ENCODE measurements at places on chromosomes 7 and 10.
A peak's percentile ranks its signal among the peaks of the same experiment; 100 is the strongest.

- H3K4me3 ChIP-seq, result peak overlapping the region; percentile 59
- peaks cover 83% of the 10 kb centered on the region for H3K36me3 ChIP-seq
- DNase-seq, result no peak
These were observed 4.9 kb downstream of the PIK3CG start for GRCh38 chr7:106869954-106870353.

- no peaks in the 10 kb centered on the region for H3K27me3 ChIP-seq
- H3K4me1 ChIP-seq, result no peaks in the 10 kb centered on the region
- no peak for DNase-seq
- H3K27ac ChIP-seq, result no peak overlapping the region
These were observed 243.6 kb downstream of the TWIST1 start for GRCh38 chr7:18873734-18874336.

GRCh38 chr7:16913643-16914042, 31.9 kb upstream of the AGR3 start:
- no peaks in the 10 kb centered on the region for H3K36me3 ChIP-seq
- H3K4me3 ChIP-seq, result no peak overlapping the region
- no peak overlapping the region for H3K27ac ChIP-seq
- peaks cover 8% of the 10 kb centered on the region for H3K4me1 ChIP-seq

- DNase-seq, result no peak
- no peaks in the 10 kb centered on the region for H3K4me1 ChIP-seq
- H3K36me3 ChIP-seq, result peaks cover 10% of the 10 kb centered on the region
- no peak overlapping the region for H3K4me3 ChIP-seq
These were observed 64.0 kb downstream of the LRRC4 start for GRCh38 chr7:127967281-127967680.

DNA sequence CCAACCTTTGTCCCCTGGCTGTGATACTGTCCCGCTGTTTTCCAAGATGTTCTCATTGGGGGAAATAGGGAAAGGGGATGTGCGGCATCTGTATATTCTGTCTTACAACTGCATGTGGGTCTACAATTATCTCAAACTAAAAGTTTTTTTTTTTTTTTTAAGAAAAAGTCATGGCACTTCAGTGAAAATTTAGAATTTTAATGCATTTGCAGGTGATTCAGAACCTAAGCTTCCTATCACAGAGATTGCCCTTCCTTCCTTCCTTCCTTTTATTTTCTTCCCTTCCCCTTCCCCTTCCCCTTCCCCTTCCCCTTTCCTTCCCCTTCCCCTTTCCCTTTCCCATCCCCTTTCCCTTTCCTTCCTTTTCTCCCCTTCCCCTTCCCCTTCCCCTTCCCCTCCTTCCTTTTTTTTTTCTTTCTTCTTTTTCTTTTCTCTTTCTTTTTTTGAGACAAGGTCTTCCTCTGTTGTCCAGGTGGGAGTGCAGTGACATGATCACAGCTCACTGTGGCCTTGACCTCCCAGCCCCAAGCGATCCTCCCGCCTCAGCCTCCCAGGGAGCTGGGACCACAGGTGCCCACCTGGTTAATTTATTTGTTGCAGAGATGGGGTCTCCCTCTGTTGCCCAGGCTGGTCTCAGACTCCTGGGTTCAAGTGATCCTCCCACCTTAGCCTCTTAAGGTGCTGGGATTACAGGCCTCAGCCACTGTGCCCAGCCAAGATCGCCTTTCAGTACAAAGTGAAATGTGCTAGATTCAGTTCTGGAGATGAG, 32.0 kb downstream of the JAKMIP3 start:
- no peaks in the 10 kb centered on the region for H3K36me3 ChIP-seq
- DNase-seq, result no peak
- no peaks in the 10 kb centered on the region for H3K27me3 ChIP-seq

DNA sequence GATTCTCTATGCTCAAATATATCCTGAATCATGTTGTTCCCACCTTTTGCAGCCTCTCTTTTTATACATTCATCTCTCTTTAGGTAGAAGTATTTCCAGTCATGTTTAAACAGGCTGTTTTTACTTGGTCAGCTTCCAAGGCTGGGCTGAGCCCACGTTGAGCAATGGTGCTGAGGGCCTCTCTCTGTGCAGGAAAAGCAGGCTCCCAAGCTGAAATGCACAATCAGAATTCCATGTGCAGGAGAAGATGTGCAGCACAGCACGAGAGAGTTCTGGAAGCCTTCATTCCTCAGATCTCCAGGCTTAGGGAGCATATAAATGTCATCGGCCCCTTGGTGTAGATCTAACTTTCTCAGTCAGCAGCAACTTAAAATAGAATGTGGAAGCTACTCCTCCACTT, 588.5 kb downstream of the TNS3 start:
- no peak for DNase-seq
- no peak overlapping the region for H3K27ac ChIP-seq
- no peaks in the 10 kb centered on the region for H3K36me3 ChIP-seq
- H3K4me3 ChIP-seq, result no peak overlapping the region
- no peaks in the 10 kb centered on the region for H3K4me1 ChIP-seq

DNA sequence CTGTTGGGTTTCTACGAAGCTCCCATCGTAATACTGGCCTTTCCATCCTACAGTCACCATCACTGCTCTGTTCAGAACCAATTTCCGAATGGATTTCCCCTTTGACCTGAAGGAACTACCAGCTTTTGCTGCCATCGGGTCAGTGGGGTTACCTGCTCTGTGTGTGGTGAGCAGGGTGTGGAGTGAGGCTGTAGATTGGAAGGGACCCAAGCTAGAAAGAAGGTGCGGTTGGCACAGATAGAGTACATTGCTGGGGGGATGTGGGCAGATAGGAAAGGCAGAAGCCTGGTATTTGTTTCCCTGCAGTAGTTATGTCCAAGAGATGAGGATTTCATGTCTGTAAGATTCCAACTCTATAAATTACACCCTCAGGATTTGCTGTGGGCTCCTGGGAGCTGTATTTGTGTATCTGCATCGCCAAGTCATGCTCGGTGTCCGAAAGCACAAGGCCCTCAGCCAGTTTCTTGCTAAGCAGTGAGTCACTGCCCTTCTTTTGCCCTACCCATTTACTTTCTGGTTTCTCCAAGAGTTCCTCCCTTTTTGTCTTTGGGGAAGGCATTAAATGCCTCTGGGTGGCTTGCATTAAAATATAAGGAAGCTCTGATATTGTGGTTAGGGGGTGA, 15.4 kb downstream of the CLCN1 start:
- H3K4me3 ChIP-seq, result no peak overlapping the region
- H3K4me1 ChIP-seq, result no peaks in the 10 kb centered on the region
- no peak overlapping the region for H3K27ac ChIP-seq

DNA sequence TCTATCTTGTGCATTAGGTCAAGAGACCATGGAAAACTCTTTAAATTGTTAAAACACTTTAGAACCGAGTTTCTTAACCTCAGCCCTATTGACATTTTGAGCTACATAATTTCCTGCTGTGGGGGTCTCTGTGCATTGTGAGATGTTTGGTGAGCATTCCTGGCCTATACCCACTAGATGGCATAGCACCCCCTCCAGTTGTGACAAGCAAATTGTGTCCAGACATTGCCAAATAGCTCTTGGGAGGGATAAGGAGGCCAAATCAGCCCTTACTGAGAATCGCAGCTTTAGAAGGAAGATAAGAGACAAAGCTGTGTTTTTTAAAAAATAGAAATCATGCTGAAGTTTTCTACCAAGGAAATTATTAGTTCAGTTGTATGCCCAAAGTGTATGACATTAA, 1158.5 kb upstream of the C7orf33 start:
- H3K36me3 ChIP-seq, result no peaks in the 10 kb centered on the region
- H3K27ac ChIP-seq, result no peak overlapping the region
- no peak for DNase-seq
- H3K4me3 ChIP-seq, result no peak overlapping the region
- H3K27me3 ChIP-seq, result no peaks in the 10 kb centered on the region

DNA sequence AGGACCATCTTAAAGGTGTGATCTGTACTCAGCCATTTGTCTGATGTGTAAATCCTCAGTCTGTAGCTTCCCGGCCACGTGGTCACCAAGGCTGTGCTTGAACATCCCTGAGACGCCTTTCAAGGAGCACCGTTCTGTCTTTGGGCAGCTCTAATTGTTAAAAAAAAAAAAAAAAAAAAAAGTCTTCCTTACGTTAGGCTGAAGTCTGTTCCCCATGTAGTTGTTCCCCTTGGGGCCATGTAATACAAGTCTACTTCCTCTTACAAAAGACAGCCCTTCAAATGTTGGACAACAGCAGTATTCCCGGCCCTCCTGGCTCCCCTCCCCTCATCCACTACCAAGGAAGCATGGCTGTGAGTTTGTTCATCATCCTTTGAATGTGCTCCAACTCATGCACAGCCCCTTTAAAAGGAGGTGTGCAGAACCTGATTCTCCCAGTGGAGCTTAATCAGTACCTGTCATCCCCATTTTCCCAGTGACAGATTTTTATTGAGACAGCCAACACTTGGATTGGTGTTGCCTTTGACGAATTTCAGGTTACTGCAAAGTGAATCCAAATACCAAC, 392.2 kb upstream of the GALNT17 start:
- H3K4me3 ChIP-seq, result no peak overlapping the region
- no peak for DNase-seq
- no peaks in the 10 kb centered on the region for H3K27me3 ChIP-seq

- H3K27me3 ChIP-seq, result peaks cover 26% of the 10 kb centered on the region
- H3K4me3 ChIP-seq, result no peak overlapping the region
- H3K4me1 ChIP-seq, result no peaks in the 10 kb centered on the region
- no peak overlapping the region for H3K27ac ChIP-seq
- DNase-seq, result no peak
- no peaks in the 10 kb centered on the region for H3K36me3 ChIP-seq
These were observed 280.9 kb upstream of the AKR1E2 start for GRCh38 chr10:4545062-4545461.

DNA sequence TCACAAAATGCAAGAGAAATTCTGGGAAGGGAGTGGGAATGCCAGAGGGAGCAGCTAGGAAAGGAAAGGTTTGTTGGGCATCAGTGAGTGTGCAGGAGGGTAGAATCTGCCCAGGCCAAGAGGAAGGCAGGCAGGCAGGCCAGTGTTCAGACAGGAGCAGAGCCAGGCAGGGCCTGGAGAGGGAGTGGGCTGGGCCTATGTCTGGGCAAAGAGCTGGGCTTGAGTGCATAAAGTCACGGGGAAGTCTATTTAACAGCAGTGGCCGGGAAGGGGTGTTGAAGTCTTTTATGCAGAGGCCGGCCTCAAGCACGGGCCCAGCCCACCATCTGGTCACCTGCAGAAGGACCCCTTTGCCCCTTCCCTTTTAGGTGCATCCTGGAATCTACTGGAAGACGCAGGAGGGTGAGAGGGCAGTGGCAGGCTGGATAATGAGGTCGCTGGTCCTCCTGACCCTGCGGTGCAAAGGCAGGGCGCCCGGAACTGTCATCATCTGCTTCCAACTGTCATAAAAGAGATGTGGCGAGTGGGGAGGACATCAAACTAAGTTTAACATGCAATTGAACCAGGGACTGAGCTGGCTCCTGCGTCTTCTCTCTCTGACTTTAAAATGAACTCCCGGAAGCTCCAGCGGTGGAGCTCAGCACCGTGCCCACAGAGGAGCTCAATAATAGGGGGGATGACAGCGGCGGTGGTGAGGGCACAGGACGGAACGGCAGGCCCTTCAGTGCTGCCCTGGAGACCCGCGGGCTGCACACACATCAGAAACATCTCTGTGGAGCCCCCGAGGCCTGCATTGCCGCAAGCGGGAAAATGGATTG, 29.5 kb downstream of the CARD11 start:
- H3K4me3 ChIP-seq, result no peak overlapping the region
- no peak for DNase-seq
- H3K4me1 ChIP-seq, result peaks cover 36% of the 10 kb centered on the region
- H3K27ac ChIP-seq, result peak overlapping the region; percentile 66
- no peaks in the 10 kb centered on the region for H3K27me3 ChIP-seq
